ENCODE measurements at places on chromosomes 11 and 22.
A peak's percentile ranks its signal among the peaks of the same experiment; 100 is the strongest.

GRCh38 chr22:44326491-44326885 lies 13.7 kb upstream of the SHISAL1 start:
- DNase-seq: no peak

GRCh38 chr22:49967706-49968208 lies 7.2 kb downstream of the PIM3 start:
- DNase-seq: no peak

GRCh38 chr11:76674517-76675400 lies 4.2 kb upstream of the LRRC32 start:
- no peak for DNase-seq

- no peak for DNase-seq
These were observed 672 bp downstream of the TMEM135 start for GRCh38 chr11:87038235-87038977.

DNA sequence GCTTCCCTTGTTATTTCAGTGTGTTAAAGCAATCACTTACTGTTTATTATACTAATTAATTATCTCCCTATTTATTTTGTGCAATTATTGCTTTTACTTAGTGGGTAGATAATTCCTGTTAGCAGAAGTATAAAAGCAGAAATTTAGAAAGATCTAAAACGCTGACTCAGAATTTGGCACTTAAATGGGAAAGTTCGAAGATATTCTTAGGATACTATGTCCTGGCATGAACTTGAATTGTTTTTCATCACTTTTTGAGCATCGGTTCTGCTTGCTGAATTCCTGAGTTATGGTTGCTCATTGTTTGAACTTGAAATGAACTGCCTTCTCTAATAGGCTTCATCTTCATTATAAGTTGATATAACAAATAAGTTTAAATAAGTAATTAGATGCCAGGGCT lies 325.4 kb downstream of the JRKL start:
- no peak for DNase-seq

- DNase-seq: no peak
These were observed 4.0 kb upstream of the PTGDR2 start for GRCh38 chr11:60859616-60860250.

DNA sequence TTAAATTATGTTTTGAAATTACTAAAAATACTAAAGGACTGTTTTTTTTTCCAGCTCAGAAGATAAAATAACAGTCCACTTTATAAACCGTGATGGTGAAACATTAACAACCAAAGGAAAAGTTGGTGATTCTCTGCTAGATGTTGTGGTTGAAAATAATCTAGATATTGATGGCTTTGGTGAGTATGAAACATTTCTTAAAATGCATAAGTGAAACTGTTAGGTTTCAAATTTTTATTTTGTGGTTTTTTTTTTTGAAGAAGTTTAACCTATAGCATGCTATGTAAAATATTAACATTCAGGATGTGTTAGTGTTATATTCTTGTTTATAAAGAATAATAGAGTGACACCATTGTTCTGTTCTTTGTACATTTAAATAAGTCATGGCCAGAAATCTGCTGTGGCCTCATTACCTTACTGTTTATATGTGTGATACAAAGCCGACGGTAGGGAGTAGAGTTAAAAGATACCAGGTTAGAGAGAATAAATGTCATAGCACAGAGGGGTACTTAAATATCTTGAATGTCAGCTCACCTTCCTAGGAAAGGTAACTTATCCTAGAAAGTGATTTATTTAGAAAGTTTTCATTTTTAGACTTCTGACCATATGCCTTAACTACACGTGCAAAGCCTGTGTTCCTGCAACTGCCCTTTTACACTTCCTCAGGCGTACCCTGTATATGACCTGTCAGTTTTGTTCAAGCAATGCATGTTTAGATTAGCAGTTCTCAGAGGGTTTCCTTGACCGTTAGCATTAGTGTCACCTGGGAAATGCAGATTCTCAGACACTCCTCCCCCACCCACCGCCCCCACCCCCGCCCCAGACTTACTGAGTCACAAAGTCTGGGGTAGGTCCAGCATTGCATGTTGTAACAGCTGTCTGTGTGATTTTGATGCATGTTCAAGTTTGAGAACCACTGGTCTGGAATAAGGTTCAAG lies 6.3 kb downstream of the FDX1 start:
- no peak for DNase-seq

GRCh38 chr11:14242187-14242586 lies 116.8 kb downstream of the RRAS2 start:
- DNase-seq: no peak

GRCh38 chr11:70421123-70421522 lies 22.8 kb downstream of the CTTN start:
- no peak for DNase-seq

GRCh38 chr22:44520465-44521094 lies 22.5 kb upstream of the RTL6 start:
- DNase-seq: no peak

GRCh38 chr11:110182886-110183285 lies 89.7 kb downstream of the ZC3H12C start:
- no peak for DNase-seq

DNA sequence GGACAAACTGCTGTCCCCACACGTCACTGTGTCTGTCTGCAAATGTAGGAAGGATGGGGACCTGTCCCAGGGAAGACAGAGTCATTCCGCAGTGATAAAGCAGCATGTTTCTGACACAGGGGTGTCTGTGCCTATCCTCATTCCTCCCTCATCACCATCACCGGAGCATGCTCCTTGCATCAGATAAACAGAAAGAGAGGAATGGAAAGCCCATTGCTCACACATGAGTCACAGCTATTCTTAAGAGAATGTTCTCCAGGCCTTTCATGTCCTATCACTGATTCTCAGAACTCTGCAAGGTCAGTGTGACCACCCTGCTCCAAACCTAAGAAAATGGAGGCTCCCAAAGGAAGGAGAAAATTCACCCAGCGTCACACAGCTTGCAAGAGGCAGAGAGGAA lies 38.9 kb downstream of the ZNF195 start:
- DNase-seq: no peak

DNA sequence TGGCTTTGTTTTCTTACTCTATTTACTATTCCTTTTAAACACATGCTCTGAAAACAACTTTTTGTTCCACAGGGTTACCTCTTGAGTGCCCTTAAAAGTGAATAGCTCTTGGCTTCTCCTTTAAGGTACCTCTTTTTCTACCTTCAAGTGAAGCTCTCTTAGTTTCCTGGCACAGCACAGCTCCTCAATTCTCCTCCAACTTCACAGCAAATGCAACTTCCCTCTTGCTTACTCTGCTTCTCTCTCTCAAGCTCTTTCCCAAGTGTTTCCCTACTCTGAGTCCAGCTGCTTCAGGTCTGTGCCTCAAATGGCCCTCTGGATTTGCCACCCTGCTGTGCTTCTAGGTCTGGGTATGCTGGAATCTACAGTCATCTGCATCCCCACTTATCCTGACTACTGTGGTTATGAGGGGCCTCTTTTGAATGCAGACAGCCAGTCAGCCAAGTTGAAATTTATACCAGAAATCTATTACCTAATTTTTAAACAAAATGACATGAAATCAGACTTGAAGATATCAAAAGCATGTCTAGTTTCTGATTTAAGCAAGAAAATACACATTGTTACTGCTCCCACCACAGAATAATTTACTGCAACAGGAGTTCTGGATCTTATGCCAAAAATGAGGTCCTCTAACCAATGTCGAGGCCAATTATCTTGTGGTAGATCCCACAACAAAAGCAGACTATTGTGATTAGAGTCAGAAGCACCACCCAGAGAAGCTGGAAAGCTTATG lies 371.1 kb downstream of the SOX6 start:
- no peak for DNase-seq

DNA sequence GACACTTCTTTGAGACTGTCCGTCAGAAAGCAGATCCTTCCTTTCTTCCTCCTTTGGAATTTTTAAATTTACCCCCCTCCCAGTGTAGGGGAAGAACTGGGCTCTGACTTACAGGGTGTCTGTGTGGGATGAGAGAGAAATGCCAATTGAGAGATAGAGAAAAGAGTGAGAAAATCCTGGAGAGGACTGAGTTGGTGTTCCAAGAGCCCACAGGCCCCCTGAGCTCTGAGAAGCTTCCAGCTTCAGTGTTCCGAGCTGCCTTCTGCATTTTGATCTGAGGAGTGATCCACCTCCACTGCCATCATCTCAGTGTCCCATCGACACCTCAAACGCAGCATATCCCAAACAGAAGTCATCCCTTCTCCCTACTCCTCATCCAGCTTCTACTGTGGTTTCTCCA lies 70.7 kb upstream of the GRK3 start:
- DNase-seq: no peak

DNA sequence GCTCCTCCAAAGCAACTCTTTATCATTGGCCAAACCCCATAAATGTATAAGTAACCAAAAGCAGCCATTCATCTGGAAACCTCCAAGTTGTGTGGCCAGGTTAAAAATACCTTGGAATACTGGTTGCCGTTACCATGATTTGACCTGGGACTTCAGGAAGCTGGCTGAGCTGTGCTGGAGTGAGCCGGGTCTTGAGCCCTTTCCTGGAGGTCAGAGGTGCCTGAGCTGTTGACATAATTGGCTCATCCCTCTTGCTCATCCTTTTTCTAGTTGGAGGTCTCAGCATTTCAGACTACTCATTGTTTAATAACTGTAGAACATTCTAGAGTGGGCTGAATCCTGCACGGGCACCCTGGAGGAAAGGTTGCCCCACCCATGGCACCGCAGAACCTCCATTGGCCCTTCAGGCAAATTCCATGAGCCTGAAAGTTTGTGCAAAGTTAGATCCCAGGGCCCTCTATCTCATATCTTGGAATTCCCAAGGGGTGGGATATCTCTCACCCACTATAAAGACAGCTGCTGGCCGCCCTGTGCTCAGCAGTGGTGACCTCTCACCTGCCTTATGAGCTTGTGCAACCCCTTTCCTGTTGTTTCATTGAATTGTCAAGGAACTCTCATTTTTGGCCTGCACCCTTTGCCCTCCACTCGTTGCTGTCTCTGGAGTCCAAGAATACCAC lies 77.0 kb downstream of the C22orf31 start:
- no peak for DNase-seq

- DNase-seq: no peak
These were observed 200.4 kb downstream of the MN1 start for GRCh38 chr22:27601195-27601594.

GRCh38 chr11:88213406-88213805 lies 38.2 kb upstream of the RAB38 start:
- DNase-seq: no peak

- no peak for DNase-seq
These were observed at the start of the genes BANF1 and EIF1AD for GRCh38 chr11:66001942-66002647. TSS of gene BANF1 (plus strand) at chr11:66002503. CDS start at chr11:66003251, 748 bp downstream. TSS of gene EIF1AD (minus strand) at chr11:66002157. CDS start at chr11:66000389, 1,768 bp downstream.

- DNase-seq: no peak
These were observed 15.0 kb downstream of the MPPED1 start for GRCh38 chr22:43426816-43427215.

DNA sequence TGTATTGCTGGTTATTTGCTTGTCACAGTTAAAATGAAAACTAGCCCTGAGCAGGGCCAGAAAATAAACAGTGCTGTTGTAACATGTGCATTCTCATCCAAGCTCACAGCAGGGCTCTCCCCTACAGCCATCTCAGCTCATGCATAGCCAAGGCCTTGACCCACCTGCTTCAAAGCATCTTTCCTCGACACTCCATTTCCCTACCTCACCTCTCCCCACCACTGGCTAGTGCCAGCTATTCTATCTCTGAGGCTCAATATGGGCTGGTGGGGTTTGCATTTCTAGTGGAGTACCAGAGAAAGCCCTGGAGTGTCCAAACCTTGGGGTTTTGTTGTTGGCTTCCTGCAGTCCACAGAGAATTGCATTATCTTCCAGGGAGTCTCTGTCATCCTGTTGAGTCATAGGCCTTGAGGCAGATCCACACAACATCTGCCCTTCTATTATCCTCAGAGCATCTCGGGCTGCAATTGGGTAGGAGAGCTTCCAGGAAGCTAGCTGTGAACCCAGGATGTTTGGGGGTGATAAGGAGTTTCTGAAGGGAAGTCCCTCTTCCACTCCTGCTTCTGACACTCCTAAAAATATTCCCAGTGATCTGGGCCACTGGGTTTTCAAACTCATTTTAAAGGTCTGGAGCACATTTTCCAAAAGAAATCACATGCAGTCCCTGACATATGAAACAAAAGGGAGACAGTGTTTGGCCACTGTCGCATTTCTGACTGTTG lies 36.1 kb upstream of the AMOTL1 start:
- DNase-seq: no peak

- no peak for DNase-seq
These were observed 93.8 kb upstream of the BLID start for GRCh38 chr11:122209619-122210366.

DNA sequence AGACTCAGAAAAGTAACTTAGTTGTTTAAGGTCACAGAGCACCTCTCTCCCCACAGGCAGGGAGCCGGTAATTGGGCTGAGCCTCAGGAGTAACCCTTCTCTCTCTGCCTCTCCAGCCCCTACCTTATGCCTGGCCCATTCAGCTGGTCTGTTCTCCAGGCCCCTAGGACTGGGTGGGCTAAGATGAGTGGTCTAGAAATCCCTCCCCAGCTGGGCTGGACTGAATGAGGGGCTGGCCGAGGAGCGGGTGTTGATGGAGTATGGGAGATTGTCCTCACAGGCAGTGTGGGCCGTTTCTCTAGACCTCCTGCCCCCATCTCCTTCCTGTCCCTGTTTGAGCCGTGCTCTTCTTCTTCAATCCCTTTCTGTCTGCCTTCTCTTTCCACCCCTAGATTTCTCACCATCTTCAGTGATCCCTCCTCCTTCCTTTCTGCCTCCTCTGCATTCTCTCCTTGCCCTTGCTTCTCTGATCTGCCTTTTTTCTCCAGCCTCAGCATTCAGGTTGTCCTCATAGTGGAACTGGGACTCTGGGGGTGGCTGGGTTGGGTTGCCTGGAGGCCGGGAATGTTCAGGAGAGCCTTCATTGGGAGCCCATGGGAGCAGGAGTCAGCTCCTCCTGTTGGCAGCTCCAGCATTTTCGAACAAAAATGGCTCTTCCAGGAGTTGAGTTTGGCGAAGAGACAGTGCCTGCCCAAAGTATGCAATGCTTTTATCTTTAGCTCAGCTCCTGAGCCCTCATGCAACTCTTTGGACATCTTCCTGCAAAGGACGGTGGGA lies 7.6 kb downstream of the ST3GAL4 start:
- no peak for DNase-seq

GRCh38 chr11:38503876-38504275 lies 1905.8 kb upstream of the RAG2 start:
- no peak for DNase-seq

GRCh38 chr11:46537537-46538295 lies 56.1 kb downstream of the AMBRA1 start:
- peak; percentile 60 for DNase-seq

GRCh38 chr11:78339945-78340344 lies 77.7 kb downstream of the GAB2 start:
- no peak for DNase-seq

GRCh38 chr11:130553306-130553705 lies 104.9 kb downstream of the ADAMTS15 start:
- DNase-seq: no peak

GRCh38 chr11:111153194-111153593 lies 92.3 kb upstream of the POU2AF2 start:
- DNase-seq: no peak

- DNase-seq: no peak
These were observed 100.1 kb upstream of the BID start for GRCh38 chr22:17874231-17874905.

GRCh38 chr11:1041471-1041870 lies 5.0 kb upstream of the MUC6 start:
- no peak for DNase-seq

All from cerebellar nuclear complex (tissue), 1 donor.